ENCODE measurements at places on chromosomes 3 and 15. TPM values are rescaled to one million over a fixed set of nuclear protein-coding genes. Genes with fewer than 3 reads are reported as not detected.

The PCOLCE2 gene
- not detected for total RNA-seq

DNA sequence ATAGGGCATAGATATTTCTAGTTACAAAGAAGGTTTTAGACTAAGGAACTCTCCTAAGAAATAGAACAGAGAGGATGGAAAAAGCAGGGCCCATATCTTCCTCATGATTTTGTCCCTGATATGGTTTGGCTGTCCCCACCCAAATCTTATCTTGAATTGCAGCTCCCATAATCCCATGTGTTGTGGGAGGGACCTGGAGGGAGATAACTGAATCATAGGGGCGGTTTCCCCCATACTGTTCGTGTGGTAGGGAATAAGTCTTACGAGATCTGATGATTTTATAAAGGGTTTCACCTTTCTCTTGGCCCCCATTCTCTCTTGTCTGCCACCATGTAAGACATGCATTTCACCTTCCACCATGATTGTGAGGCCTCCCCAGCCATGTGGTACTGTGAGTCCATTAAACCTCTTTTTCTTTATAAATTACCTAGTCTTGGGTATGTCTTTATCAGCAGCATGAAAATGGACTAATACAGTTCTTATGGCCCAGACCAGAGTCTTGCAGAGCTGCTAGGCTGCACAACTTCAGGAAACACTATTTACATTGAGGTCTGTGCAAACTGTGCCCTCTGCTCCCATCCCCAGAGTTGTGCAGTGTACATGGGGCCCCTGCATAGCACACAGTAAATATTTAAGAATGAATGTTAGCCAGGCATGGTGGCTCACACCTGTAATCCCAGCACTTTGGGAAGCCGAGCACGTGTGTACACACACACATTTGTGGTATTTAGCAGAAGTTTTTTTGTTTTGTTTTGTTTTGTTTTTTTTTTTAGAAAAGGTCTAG lies 20.3 kb upstream of the CA12 start:
- no peak overlapping the region for H3K27ac ChIP-seq
- no peak for DNase-seq
- H3K4me1 ChIP-seq, result no peaks in the 10 kb centered on the region
- no peaks in the 10 kb centered on the region for H3K36me3 ChIP-seq

The ERC2 gene
- total RNA-seq, result not detected

GRCh38 chr3:14334136-14334535 lies 68.3 kb upstream of the SLC6A6 start:
- H3K27me3 ChIP-seq, result no peaks in the 10 kb centered on the region
- H3K4me1 ChIP-seq, result no peaks in the 10 kb centered on the region
- H3K27ac ChIP-seq, result no peak overlapping the region
- no peaks in the 10 kb centered on the region for H3K36me3 ChIP-seq
- DNase-seq, result no peak

The LYSMD2 gene
- total RNA-seq, result 25.1 TPM

The SYNPR gene
- total RNA-seq, result not detected

All from CD8-positive, alpha-beta memory T cell (primary cell).